ENCODE measurements at places on chromosomes 7 and 10.

DNA sequence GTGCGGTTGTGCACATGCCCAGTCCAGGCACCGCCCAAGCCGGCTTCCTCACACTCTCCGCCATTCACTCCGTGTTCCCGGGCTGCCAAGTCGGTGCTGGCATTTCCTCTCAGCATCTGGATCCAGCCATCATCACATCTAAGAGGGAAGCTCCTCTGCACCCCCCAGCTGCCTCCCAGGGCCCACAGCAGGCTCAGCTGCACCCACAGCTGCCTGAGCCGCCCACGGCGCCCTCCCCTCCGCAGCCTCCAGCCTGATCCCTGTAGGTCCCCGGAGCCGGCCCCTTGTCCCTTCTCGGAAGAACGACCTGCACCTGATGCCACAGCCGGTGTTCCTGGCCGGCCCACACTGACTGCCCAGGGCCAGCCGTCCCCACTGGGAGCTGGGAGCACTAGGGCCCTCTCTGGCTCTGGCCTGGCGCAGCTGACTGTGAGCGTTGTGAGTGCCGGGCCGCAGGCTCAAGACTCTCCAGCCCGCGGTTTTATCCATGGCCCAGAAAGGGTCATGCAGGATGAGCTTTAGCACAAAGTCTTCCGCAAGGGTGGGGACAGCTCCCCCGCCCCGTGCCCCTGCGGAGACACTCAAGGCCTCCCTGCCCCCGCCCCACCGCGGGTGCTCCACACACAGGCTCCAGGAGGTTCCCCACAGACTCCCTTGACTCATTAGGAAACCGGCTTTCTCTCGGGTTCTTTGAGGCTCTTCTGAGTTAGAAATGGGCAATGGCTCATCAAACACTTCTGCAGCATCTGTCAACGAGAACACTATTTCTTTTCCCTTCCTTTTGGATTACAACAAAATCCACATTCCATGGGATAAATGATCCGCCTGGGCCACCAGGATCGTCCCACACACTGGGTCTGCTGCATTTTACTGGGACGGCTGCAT, 31.2 kb downstream of the CFAP46 start:
- no peak for DNase-seq

GRCh38 chr10:11742779-11743298, 657 bp downstream of the ECHDC3 start:
- DNase-seq = no peak

GRCh38 chr7:27104341-27105058, 2.0 kb upstream of the HOXA2 start:
- DNase-seq = no peak

GRCh38 chr7:32077806-32078205, 7.6 kb upstream of the PDE1C start:
- no peak for DNase-seq

Measured in CD8-positive, alpha-beta T cell (primary cell).